ENCODE measurements at places on chromosomes 1 and 21. TPM values are rescaled to one million over a fixed set of nuclear protein-coding genes. Genes with fewer than 3 reads are reported as not detected.

Gene RAB3GAP2
- total RNA-seq = 38.1 TPM

Gene VHLL
- total RNA-seq = not detected

Gene HOOK1
- 55.4 TPM for total RNA-seq

Gene ANGPTL1
- total RNA-seq = 24.5 TPM

Gene SCCPDH
- total RNA-seq = 37.2 TPM

Gene TSTD1
- total RNA-seq = 74.5 TPM

Gene MYBPH
- not detected for total RNA-seq

Gene NT5C1A
- total RNA-seq = 2.0 TPM

Gene ARTN
- total RNA-seq = 1.9 TPM

Gene RBP7
- total RNA-seq = 21.2 TPM

Gene RNU11
- total RNA-seq = not detected

Gene DISP3
- 0.19 TPM for total RNA-seq

Gene SERPINC1
- total RNA-seq = 0.41 TPM

Gene LRRN2
- total RNA-seq = 14.4 TPM

Gene KCNJ6
- 0.06 TPM for total RNA-seq

Gene PLPPR5
- 0.09 TPM for total RNA-seq

Gene FRRS1
- total RNA-seq = 7.4 TPM

Gene REN
- total RNA-seq = 32.4 TPM

Gene PADI2
- 6.0 TPM for total RNA-seq

Gene LENEP
- not detected for total RNA-seq

Gene FAM167B
- total RNA-seq = 19.6 TPM

Gene PLA2G2A
- total RNA-seq = 0.63 TPM

Gene ELOA
- total RNA-seq = 39.1 TPM

All from kidney (tissue), 22 donors.